Urinary bladder (tissue), 4 donors: ENCODE measurements at places on chromosomes 6 and 20.

DNA sequence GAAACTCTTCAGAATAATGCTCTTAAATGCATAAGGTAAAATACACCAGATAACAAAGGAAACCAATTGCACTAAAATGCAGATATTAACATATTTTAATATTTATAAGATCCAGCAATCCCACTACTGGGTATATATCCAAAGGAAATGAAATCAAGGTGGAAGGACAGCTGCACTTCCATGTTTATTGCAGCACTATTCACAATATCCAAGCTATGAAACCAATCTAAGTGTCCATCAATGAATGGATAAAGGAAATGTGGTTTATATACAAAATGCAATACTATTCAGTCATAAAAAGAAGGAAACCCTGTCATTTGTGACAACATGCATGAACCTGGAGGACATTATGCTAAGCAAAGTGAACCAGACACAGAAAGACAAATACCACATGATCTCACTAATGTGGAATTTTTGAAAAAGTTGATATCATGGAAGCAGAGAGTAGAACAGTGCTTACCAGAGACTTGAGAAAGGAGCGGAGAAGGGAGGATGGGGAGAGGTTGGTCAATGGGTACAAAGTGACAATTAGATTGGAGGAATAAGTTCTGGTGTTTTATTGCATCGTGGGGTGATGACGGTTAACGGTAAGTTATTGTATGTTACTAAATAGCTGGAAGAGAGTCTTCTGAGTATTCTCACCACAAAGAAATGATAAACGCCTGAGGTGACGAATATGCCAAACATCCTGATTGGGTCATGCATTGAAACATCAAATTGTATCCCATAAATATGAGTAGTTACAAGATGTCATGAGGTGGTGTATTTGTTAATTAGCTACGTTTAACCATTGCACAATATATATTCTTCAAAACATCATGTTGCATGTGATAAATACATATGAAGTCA lies 37.9 kb upstream of the RNF24 start:
- no peak for DNase-seq

DNA sequence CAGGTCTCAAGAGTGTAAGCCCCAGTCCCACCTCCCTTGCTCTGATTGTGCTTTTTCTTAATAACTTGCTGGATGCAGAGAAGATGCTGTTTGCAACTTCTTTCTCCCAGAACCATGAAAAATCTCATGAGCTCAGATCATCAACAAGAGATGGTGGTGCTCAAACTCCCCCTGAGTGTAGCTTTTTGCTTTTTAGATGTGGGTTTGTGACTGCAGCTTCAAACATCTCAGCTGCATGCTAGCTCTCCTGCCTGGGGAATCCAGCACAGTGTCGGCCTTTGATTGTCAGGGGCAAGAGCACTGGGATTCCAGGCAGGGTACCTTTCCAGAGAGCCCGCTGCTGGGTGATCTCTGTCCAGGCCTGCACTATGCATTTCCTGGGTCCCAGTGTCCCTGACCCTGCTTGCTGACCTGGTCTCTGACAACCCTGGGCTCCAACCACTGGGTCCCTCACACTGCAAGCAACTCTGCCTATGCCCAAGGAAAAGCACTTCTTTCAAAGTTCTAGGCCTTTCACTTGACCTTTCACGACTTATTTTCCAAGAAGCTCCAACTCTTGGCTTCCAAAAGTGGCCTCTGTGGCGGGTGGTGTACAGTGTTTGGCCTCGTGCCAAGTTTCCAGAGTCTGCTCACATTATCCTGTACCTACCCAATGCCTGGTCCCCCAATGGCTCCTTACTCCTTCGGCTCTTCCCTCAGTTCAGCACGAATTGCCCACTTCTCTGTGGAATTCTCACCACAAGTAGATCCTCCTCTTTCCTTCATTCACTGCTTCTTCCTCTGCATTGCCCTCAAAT lies 69.7 kb upstream of the LY86 start:
- no peak for DNase-seq

GRCh38 chr6:136169394-136170148 lies 80.5 kb downstream of the MTFR2 start:
- no peak for DNase-seq

- no peak for DNase-seq
Observed at GRCh38 chr6:150640556-150641209, 41.0 kb downstream of the PLEKHG1 start.

DNA sequence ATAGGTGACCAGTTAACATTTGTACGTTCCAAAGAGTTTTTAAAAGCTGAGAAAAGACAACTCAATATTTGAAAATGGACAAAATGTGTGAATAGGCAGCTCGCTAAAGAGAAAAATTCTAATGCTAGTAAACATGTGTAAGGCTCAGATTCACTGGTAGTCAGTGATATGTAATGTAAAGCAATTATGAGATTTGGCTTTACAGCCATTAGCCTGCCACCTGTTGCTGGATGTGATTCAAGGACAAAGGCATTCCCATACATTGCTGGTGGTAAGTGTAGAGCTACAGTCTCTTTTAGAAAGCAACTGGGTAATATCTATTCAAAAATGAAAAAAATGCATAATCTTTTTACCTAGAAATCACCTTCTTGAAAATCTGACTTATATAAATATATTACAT lies 114.3 kb downstream of the COL19A1 start:
- DNase-seq, result no peak
